Right ventricle myocardium superior (tissue), 1 donor: ENCODE measurements at places on chromosomes 4 and X.

DNA sequence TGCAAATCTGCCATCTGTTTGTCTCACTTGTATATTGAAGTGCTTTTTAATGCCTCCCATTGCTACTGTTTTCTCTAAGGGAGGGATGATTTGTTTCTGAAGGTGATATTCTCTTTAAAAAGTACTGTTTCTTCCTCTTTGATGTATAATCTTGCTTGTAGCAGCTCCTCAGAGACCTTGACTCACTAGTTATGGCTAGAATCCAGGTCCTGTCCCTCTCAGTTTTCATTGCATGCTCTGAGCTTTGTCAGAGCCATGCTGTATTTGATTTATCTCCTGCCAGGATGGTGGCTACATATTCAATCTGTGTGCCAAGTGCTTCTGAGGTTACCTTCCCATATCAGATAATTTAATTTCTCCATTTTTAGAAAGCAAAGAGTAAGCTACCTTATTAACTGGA, 56.0 kb downstream of the GLUD2 start:
- no peak for DNase-seq

DNA sequence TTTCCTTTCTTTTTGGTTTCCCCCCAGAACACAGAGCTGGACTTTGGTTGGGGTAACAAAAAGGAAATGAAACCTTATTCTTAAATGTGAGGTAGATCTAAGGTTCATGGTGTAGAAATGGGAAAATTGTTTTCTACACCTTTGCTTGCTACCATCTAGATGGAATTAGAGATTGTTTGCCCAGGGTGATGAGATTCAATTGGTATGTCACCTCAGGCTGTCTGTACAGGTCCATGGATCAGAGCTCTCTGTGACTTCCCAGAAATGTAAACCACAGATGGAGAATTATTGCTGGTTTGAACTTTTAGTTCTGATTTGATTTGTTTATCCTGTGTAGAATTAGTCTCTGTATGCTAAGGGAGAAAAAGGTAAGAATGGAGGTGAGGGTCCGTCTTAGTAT, 146.7 kb downstream of the PCDH7 start:
- no peak for DNase-seq

GRCh38 chr4:11428231-11428898, at the start of gene HS3ST1:
TSS of gene HS3ST1 (minus strand) at chr4:11428894. CDS start at chr4:11400005, 28,889 bp downstream.
- DNase-seq: no peak

GRCh38 chr4:62909238-62909637, 1500.0 kb downstream of the TECRL start:
- no peak for DNase-seq

- no peak for DNase-seq
Measured at GRCh38 chrX:151988706-151989299, 14.3 kb upstream of the GABRE start.
